Stimulated activated CD4-positive, alpha-beta T cell treated with anti-CD3 and anti-CD28 coated beads, Interleukin-4, amount 100 ng/mL, for 1 hour (primary cell): ENCODE measurements at places on chromosomes 3 and 15.

DNA sequence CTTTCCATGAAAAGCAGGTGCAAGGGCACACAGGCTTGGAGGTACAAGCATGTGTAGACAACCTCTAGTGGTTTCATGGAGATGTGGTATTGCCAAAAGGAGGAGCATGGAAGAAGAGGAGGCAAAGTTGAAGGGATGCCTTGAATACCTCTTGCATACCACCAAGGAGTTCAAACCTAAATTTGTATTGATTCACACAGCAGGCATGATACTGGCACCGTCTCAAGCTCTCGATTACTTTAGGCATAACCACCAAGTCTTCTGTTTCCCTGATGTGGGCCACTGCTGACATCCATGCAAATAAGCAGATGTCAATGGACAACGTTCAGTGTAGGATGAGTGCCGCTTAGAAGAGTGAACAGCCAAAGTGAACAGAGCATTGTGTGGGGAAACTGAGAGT lies 87.1 kb downstream of the SCN11A start:
- DNase-seq = no peak

DNA sequence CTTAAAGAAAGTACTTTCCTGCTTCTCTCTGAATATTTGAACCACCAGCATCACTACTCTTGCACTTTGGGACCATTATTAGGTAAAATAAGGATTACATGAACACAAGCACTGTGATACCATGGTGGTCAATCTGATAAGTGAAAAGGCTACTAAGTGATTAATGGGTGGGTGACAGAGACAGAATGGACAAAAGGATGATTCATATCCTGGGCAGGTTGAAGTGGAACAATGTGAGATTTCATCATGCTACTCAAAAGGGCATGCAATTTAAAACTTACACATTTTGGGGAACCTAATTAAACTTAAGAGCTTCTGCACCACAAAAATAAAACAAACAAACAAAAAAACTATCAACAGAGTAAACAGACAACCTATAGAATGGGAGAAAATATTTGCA lies 172.0 kb upstream of the CD96 start:
- no peak for DNase-seq

DNA sequence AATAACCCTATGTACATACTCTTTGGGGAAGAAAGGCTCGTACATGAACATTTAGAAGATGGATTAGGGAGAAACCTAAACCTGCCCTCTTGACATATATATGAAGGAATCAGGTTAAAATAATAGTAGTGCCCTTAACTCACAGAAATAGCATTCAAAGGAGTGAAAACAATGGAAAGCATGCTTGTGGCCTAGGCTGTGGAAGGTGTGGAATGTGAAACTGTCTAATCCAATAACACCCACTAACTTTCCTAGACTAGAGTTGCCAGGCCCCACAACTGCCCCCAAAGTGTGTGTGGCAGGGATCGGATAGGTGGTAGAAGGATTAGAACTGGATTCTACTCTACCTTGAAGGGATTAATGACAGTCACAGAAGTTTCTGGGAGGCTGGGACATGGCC lies 317.4 kb upstream of the LRRFIP2 start:
- DNase-seq = no peak

DNA sequence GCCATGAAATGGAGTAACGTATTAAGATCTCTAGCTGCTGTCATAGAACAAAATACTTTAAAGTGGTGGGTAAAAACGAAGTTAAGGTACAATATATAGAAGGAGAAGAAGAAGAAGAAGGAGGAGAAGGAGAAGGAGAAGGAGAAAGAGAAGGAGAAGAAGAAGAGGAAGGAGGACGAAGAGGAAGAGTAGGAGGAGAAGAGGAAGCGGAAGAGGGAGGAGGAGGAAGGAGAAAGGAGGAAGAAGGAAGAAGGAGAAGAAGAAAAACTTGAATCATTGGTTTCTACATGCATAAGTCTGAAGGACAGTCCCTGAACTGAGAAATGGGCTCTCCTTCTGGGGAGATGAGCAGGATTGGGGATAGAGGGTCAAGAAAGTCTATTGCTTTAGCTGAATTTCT lies 22.4 kb downstream of the WWTR1 start:
- DNase-seq = no peak

DNA sequence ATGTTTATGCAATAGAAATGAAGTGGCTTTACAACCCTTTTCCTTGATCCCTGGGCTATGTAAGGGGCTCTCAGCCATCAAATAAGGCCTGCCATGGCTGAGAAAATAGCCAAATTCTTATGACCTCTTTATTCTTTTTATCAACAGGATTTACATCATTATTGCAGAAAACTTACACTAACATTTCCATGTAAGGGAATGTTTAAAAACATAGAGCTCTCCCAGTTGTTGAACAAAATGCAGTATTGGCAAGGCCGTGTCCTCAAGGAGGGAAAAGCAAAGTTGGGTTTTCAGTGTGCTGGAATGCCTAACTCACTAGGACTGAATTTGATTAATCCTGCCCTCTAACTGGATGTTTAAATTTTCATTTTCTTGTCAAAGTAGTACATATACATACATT lies 22.3 kb downstream of the NR2C2 start:
- no peak for DNase-seq

GRCh38 chr15:69305204-69305931 lies 6.7 kb downstream of the PAQR5 start:
- DNase-seq = no peak

DNA sequence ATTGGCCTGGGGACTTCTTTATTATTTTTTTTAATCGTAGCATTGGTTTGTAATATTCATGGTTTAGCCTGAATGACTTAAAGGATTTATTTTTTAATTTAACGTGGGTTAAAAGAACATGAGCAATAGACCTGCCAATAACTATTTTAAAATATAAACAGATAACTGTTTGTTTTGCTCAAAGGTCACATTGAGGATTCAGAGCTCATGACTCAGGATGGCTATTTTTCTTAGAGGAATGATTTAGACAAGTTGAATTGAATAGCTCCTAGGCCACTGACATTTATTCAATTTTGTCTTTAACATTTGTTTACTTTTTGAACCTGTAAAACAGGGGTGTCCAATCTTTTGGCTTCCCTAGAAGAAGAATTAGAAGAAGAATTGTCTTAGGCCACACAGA lies 68.5 kb downstream of the ITPR1 start:
- DNase-seq = no peak

DNA sequence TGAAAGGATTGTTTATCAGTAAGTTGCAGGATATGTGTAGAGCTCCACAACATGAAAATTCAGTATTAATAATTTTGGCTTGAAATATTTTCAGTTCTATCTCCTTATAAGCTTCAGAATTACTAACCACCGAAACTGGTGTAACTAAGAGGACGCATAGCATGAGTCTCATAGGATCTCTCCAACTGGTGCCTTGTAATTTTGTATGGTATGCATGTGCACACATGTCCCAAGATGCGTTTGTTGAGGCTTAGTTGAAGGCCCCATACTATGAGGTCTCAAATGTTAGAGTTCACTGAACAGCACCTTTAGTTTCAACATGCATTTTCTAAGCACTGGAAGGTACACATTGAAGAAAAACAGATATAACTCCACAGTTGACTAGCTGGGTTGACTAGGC lies 195.4 kb downstream of the TP63 start:
- DNase-seq = no peak

DNA sequence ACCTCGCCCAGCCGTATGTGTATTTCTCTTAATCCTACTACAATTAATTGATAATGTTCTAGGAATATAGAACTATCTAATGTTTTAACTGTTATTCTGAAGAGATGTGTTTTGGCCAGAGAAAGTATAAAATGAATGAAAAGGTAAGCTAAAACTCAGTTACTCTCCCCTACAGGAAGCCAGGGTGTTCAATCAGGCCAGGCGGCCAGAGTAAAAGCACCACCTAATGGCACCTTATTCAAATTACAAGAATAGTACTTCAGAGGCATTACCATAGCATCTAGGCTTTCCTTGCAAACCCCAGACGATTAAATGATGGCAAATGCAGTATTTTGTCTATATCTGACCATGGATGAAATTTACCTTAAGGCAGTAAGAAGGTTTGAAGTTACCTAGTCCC lies 10.4 kb downstream of the SLC12A8 start:
- DNase-seq = no peak

GRCh38 chr15:79007066-79007465 lies 62.2 kb upstream of the CTSH start:
- no peak for DNase-seq

- no peak for DNase-seq
Measured at GRCh38 chr15:58380280-58380945, 51.4 kb upstream of the LIPC start.

GRCh38 chr15:52518487-52519371 lies 10.0 kb downstream of the MYO5A start:
- no peak for DNase-seq

GRCh38 chr3:30632065-30632464 lies 25.7 kb downstream of the TGFBR2 start:
- no peak for DNase-seq

GRCh38 chr15:67185621-67186225 lies 68.7 kb downstream of the AAGAB start:
- no peak for DNase-seq

- no peak for DNase-seq
Measured at GRCh38 chr3:54262541-54262940, 140.2 kb downstream of the CACNA2D3 start.

GRCh38 chr3:57983734-57984518 lies 24.3 kb upstream of the FLNB start:
- peak; percentile 39 for DNase-seq

- DNase-seq = no peak
Measured at GRCh38 chr3:64520334-64520733, 167.5 kb downstream of the ADAMTS9 start.

- no peak for DNase-seq
Measured at GRCh38 chr3:78825858-78826215, 942.0 kb downstream of the ROBO1 start.

- no peak for DNase-seq
Measured at GRCh38 chr3:59904296-59904695, 854.5 kb upstream of the CFAP20DC start.

DNA sequence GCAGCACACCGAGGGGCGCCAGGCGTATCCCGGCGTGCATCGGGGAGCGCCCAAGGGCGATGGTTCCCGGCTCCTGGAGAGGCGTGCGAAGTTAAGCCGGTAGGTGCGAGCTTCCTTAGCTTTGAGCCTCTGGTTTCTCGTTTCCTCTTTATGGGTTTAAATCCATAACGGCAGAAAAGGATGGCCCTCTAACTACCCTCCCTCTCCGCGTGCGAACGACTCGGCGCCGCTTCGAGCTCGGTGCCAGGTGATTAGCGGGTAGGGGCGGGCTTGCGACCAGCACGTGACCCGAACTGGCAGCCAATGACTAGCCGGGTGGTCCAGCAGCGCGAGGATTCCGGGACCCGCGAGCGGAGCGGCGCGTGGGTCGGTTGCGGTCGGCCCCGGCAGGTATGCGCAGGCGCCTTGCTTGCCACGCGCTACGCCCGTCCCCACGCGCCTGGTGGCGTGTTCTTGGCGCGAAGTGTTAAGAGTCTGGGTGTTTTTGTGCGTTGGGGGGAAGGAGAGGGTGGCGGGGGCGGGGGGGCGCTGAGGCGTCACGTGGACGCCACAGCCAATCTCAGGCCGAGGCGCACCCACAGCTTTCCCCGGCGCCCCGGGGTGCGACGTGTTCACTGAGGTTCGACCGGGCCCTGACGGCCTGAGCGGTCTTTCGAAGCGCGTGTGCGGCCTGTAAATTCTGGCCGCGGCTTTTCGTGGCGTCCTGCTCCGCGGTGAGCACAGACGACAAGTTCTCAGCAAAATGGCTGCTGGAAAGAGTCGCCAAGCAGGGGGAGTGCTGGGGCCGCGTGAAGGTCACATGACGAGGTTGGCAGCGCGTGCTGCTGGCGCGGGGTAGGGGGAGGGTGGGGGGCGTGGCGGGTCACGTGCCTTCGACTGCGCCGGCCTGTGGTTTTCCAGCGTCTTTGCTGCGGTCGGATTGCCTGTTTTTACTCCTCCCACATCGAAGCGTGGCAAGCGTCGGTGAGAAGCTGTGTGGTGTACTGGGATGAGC lies 38.7 kb upstream of the MGA start:
- DNase-seq = peak; percentile 79

GRCh38 chr15:39801641-39802309 lies 19.1 kb upstream of the FSIP1 start:
- no peak for DNase-seq

DNA sequence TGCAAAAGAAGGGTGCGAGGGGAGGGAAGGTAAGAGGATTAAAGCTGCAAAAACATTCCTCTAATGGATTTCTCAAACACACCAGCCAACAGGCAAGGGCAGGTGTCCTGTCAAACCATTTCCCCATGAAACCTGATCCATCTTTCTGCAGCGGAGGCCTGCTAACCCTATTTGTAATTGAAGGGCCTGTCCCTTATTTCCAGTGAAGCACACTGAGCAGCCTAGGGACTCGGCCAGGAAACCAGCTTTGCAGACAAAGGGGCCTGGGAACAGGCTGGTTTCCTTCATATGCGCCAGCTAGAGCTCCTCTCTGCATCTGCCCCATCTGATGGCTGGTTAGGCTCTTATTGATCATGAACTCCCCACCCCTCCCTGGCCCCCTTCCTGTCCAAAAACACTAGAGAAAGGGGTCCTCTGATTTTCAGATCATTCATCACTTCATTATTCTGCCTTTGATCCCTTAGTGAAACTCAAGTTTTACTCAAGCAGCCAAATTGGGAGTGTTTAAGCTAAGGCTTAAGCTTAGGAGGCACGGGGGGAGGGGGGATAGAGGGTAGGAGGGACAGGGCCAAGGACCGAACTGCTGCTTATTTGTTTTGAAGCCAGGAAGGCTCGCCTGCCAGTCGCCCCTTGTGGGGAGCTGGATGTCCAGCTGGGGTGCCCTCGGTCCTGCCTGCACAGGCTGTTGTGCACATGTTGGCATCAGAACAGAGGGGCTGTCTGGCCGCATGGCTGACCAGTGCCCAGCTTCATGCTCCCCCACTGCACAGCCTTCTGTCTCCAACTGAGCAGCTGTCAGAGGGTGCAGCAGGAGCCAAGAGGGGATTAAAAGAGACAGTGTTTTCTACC lies 53.1 kb downstream of the BOC start:
- no peak for DNase-seq

DNA sequence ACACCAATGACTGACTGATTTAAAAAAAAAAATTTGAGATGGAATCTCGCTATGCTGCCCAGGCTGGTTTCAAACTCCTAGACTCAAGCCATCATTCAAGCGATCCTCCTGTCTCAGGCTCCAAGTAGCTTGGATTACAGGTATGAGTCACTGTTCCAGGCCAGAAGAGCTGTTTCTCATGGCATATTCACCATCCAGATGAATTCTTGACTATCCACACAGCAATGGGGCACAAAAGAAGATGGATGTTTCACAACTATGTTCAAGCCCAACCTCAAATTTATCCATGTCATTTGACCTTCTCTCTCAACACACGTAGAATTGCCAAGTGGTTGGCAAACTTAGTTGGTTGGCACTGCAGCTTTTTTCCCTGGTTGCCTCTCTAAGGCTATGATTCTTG lies 40.6 kb downstream of the PRICKLE2 start:
- DNase-seq = no peak

GRCh38 chr3:35114686-35115085 lies 524.6 kb upstream of the ARPP21 start:
- DNase-seq = no peak

GRCh38 chr3:126930936-126931600 lies 51.8 kb upstream of the PLXNA1 start:
- no peak for DNase-seq

GRCh38 chr3:29382409-29382808 lies 101.5 kb downstream of the RBMS3 start:
- no peak for DNase-seq
